ENCODE measurements at places on chromosomes 11 and 22.
A peak's percentile ranks its signal among the peaks of the same experiment; 100 is the strongest.

DNA sequence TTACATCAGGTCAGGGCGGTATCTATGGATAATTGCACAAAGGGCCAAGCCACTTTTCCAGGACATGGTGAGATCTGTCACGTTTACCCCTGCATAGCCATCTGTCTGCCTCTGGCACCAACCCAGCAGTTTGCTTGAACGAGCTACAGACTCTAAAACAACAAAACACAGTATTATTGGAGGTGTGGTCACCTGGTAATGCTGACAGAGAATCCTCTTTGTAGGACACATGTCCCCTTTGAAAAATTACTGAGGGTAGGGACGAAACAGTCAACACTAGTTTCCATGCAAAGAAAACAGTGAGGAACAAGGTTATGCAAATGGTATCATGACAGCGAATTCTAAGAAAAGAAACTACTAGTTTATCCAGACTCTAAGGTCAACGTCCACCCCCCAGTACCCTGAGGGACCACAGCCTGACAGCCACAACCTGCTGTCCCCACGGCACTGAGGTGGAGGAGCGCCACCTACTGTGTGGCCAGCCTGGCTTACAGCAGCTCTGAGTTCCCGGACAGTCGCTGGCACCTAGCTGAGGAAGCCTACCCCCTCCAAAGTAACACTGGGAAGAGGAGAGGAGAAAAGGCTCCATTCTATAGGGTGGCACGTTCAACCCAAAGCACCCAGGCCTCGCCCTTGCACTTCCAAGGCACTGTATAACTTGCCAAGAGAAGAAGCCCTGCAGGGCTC lies 117.4 kb upstream of the BID start:
- no peak for DNase-seq

GRCh38 chr11:17603056-17603825 lies 56.2 kb downstream of the OTOG start:
- no peak for DNase-seq

- DNase-seq, result no peak
Observed at GRCh38 chr22:24409707-24410106, 17.7 kb upstream of the ADORA2A start.

GRCh38 chr22:36404446-36404845 lies 16.7 kb upstream of the MYH9 start:
- DNase-seq, result no peak

- no peak for DNase-seq
Observed at GRCh38 chr11:94129512-94130297, 1.1 kb downstream of the PANX1 start.

GRCh38 chr11:93718057-93718563 lies 23.2 kb downstream of the TAF1D start:
- DNase-seq, result no peak

DNA sequence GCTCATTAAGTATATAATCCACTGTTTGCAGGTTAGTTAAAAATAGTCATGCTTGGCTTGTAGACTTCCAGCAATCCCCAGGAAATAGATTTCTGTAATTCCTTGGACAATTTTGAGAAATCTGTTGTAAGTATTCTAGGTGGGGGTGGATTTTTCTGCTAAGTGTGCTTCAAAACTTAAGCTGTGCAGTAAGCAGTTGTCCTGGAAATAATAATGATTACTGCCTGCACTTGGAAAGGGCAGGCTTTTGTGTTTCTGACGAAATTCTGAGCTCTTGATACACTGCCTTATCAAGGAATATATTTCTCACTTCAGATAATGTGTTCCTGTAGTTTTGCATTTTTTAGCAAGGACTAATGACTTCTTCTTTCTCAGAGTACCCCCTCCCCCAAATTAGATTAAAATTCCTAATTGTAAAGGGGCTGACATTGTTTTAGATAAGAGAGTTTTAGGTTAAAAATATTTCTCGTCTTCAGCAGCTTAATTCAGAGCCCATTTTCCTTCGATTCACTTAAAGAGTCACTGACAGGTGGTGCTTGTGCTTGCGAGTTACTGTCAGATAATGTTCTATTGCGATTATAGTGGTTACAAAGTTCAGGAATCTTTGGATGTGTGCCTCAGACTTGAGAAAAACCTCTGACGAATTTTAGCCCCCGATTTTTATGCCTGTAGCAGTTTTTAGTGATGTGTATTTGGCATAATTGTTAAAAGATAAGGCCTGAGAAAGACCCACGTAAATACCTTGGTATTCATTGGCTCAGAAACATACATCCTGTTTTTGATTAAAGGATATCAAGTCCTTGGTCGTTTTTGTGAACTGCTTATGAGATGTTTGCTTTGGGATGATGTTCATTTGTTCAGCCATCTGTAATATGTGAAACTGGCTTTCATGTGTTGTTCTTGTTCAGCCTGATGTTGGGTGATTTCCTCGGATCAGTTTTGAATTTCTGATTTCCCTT lies 120.5 kb downstream of the HIPK3 start:
- DNase-seq, result no peak

- DNase-seq, result no peak
Observed at GRCh38 chr11:78078218-78079167, 1.2 kb downstream of the NDUFC2 start.

DNA sequence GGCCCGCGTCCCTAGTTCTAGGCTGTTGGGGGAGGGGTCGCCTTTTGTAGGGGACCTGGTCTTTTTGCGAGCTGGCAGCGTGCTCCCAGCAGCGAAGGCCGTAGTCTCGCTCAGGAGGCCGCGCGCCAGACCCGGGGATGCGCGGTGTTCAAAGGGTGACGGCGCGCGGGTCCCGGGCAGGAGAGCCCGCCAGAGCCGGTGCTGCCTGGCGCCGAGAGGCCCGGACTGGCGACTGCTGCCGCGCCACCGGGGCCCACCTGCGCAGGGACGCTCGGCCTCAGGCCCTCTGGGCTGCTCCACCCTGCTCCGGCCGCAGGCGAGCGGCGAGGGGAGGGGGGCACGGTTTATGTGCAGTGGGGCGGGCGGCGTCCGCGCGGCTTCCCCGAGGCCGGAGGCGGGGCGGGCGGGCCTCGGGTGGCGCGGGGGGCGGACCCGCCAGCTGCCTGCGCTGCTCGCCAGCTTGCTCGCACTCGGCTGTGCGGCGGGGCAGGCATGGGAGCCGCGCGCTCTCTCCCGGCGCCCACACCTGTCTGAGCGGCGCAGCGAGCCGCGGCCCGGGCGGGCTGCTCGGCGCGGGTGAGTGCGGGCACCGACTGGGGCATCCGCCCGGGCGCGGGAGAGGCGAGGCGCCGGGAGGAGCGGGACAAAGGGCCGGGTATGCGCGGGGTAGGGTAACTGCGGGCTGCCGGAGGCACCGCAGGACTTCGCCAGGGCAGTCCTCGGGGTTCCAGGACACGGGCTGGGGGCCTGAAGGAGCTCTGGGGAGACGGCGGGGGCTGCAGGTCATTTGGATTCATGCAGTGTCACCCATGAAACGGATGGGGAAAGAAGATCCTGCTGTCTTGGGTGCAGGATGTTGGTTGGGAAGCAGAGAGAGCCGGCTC lies at the start of gene PRSS23:
Gene PRSS23, plus strand, starts transcription at position 467 of the 884 bp plus-strand sequence. CDS start 7,102 bp downstream, outside the sequence.
- DNase-seq, result peak; percentile 34

- peak; percentile 9 for DNase-seq
Observed at GRCh38 chr22:42717197-42717928, 3.3 kb downstream of the A4GALT start.

DNA sequence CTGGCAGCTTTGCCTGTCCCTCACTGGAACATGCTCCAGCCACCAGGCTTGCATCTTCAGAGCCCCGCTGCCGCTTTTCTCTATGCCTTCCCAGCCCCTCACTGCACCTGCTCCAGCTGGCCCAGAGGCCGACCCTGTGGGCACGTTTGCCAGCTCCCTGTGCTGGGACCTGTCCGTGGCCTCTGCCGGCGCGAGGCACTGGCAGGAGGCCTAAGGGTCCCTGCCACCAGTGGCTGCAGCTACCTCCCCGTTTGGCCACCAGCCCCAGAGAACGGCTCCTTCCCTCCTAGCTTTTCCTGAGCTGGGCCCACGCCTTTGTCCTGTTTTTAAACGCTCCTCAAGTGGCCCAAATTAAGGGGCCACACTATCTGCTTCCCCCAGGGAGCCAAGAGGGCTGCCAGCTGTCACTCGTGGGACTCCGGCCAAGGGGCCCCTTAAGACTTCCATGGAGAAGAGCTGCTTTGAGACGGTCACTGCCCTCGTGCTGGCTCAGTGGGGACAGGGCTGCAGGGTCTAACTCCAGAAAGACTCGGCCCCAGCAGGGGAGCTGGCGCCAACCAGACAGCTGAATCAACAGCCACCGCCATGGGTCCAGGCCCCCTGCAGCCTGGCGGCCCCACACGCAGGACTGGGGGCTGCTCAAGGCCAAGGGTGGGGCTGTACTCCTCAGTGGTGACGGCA lies 24.6 kb upstream of the WNT7B start:
- no peak for DNase-seq

GRCh38 chr11:35938231-35938630 lies 5.6 kb upstream of the LDLRAD3 start:
- no peak for DNase-seq

GRCh38 chr11:61598886-61599868 lies 18.3 kb upstream of the SYT7 start:
- DNase-seq, result peak; percentile 32

DNA sequence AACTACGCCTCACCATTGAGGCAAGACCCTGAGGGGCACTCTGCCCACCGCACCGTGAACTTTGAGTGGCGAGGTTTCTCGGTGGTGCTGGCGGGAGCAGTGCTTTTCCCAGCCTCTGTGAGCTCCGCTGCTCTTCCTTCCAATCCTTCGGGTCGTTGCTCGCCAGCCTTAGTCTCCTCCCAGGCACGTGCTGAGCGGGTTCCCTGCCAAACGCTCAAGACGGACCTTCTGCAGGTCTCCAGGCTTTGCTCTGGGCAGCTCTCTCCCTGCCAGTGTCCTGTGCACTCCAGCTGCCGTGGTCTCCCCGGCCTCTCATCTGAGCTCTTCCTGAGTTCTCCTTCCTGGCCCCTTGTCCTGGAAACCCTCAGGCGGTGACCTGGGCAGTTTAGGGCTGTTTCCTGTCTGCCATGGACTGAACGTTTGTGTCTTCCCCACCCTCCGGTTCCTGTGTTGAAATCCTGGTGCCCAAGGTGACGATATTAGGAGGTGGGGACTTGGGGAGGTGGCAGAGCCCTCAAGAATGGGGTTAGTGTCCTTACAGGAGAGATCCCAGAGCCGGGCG lies 11.2 kb upstream of the MUC6 start:
- DNase-seq, result no peak

- DNase-seq, result no peak
Observed at GRCh38 chr22:49447837-49448236, 379.8 kb downstream of the BRD1 start.

GRCh38 chr11:132028380-132029240 lies 658.2 kb downstream of the NTM start:
- DNase-seq, result no peak

GRCh38 chr11:36763187-36763586 lies 165.2 kb upstream of the RAG2 start:
- peak; percentile 93 for DNase-seq

DNA sequence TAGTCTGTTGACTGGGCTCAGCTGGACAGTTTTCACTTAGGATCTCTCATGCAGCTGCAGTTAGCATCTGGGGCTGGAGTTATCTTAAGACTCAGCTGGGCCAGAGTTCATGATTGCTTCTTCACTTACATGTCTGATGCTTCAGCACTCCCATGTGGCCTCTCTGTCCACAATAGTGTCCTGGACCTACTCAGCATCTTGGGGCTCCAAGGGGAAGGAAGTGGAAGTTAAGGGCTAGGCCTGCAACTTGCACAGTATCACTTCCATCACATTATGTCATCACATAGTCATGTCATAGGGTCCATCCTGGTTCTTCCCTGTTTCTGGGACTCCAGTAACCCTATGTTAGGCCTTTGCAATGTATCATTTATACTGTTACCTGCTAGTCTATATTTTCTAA lies 115.9 kb downstream of the C11orf65 start:
- DNase-seq, result no peak

- no peak for DNase-seq
Observed at GRCh38 chr11:61752117-61752924, at the start of gene MYRF. Gene MYRF, plus strand, starts transcription at chr11:61752636. Its CDS starts 109 bp downstream, at chr11:61752745.

DNA sequence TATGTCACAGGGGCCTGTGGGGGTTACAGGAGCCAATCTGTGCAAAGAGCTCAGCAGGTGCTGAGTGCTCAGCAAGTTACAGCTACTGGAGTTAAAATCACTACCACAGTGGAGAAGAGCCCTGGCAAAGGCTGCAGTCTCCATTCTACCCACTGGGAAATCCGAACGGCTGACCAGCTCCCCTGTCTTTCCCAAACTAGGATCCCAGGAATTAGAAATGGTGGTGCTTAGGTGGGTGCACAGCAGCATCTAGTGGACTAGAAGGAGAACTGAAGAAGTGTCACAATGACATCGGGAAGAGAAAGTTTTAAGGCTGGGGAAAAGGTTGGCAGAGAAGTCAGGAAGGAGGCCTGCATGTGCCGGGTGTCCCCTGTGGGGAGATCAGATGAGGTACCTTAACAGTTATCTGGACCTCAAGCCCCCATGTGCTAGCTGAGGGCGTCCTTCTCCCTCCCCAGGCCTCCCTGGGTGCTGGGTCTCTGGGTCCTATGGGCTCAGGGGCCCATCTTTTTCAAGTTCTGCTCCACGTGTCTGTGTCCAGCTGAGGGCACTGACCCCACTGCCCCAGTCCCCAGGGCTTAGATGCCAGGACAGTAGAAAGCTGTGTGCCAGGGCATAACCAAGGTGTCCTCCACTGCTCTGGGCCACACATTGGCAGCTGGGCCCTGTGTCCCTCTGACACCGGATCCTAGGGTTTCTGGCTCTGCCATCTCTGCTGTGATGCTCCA lies 1.9 kb downstream of the PIWIL3 start:
- DNase-seq, result peak; percentile 25

DNA sequence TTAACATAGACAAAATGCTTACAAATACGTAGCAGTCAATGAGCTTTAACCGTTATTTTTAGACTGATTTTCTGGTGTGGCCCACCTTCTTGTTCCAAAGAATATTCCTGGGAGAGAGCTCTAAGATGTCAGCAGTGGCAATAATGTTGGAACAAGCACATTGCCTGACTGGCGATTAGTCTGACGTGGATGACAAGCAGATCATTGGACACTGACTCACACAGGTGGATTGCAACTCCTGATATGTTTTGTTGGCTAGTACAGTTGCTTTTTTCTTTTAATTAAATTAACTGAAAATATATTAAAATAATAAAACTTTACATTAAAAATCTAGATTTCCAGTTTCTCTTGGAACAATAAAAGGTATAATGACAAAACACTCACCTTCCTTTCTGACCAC lies 78.0 kb downstream of the TENM4 start:
- DNase-seq, result no peak

DNA sequence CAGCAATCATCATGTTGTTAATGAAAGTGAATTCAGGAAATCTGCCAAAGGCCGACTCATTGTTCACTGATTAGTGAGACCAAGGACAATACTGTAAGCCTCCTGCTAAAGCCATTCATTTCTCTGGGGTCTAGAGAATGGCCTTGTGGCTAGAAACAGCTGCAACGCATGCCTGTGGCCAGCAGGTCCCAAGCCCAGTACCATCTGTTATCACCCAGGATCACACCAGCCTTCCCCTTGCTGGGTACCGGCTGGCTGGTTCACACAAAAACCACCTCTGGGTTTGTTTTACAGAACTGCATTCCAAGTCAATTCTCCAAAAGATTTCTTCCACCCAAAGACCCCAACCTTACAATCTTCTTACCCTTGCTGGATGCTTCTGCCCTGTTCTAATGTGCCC lies 1.1 kb downstream of the PLAAT5 start:
- DNase-seq, result no peak

Measured in NCI-H2227 treated with DMSO at 0.1 percent for 48 hours (cell line).